Tongue (tissue), 3 donors: ENCODE measurements at places on chromosomes 5 and 9.

- no peak for DNase-seq
These were observed 4.3 kb downstream of the SPINK4 start for GRCh38 chr9:33244137-33244784.

GRCh38 chr9:16193066-16193465 lies 640.2 kb downstream of the CCDC171 start:
- DNase-seq, result no peak

DNA sequence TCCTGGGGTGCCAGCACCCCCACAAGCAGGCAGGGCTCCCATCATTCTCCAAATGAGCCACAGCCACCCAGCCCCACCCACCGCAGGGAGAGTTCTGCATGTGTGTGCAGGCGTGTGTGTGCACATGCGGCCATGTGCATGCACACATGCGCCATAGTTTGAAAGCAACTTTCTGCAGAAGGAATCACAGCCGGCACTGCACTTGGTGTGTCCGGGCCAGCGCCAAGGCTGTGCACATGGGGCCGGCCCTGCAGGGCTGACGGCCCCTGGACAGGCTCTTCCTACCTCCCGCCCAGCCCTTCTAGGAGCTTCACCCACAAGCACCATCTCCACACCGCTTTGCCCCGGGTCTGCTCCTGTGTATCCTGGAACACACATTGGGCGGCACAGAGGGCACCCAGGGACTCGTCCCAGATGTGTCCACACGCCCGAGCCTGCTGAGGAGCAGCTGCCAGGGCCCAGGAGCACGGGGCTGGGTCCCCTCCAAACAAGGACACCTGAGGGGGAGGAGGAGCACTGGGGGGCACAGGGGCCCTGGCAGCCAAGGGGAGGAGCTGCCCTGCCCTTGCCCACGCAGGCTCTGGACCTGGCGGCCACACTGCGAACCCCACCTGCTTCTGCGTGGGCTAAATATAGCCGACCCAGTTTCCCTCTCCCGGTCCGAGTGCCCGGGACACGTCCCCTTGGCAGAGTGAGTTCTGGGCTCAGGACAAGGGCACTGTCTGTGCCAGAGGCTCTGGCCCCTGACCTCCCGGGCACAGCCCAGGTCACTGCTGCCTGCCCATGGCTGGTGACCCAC lies 19.1 kb downstream of the TPPP start:
- DNase-seq, result peak; percentile 32

DNA sequence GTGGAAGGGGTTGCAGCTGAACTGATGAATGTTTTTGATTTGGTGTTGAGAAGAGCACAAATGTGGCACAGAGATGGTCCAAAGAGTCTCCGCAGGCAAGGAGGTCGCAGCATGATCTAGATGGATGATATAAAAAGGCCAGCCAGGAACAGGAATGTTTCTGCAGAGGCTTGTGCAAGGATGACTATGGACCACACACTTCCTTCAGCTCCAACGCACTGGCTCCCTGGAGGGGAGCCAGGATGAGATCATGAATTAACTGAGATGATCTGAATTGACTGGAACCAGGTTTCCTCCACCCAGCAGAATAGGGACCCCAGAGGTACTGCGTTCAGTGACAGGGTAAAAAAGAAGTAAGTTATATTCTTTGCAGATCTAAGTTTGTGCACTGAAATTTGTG lies 89.0 kb downstream of the ARSB start:
- DNase-seq, result peak; percentile 65

DNA sequence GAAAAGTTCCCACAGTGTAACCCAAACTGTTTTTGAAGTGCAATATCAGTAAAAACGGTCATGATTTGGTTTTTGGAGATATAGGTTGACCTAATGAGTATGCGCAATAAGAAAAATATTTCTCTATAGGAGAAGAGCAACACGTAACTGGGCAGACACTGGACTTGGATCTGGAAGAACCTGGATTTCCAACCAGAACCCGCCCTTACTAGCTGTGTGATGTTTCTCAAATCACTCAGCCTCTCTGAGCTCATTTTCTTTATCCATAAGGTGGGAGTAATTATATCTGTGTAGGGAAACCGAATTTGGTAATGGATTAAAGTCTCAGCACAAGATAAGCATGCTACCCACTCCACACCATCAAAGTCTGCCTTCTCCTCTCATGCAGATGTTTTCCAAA lies 169.1 kb downstream of the COL23A1 start:
- no peak for DNase-seq

- no peak for DNase-seq
These were observed 60.6 kb upstream of the TRPC7 start for GRCh38 chr5:136425921-136426320.

GRCh38 chr5:113039934-113040285 lies 63.3 kb downstream of the DCP2 start:
- DNase-seq, result no peak

DNA sequence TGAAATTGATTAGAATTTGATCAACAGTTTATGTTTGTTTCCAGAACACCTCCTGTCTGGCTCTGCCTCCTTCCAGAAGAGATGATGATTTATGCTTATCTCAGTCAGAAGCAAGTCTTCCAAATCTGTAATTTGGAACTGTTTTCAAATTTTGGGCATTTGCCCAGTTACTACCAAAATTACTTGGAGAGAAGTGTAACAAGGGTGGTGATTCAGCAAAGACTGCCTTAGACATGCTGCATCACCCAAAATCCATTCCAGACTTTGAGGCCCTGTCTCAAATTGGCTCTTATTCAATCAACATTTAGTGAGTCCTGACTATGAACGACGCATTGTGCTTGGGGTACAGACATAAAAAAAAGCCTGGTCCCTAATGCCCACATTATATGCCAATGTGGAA lies 89.4 kb downstream of the SH3TC2 start:
- DNase-seq, result no peak

- DNase-seq, result peak; percentile 12
These were observed 224.9 kb downstream of the SNX18 start for GRCh38 chr5:54742417-54742891.

GRCh38 chr5:172415362-172416275 lies 38.7 kb downstream of the SH3PXD2B start:
- no peak for DNase-seq

GRCh38 chr9:81560851-81561732 lies 128.3 kb downstream of the TLE1 start:
- DNase-seq, result no peak
